SK-N-SH treated with all-trans-retinoic acid at 6 μM for 48 hours (cell line): ENCODE measurements at places on chromosomes 5 and 9.
A peak's percentile ranks its signal among the peaks of the same experiment; 100 is the strongest.

DNA sequence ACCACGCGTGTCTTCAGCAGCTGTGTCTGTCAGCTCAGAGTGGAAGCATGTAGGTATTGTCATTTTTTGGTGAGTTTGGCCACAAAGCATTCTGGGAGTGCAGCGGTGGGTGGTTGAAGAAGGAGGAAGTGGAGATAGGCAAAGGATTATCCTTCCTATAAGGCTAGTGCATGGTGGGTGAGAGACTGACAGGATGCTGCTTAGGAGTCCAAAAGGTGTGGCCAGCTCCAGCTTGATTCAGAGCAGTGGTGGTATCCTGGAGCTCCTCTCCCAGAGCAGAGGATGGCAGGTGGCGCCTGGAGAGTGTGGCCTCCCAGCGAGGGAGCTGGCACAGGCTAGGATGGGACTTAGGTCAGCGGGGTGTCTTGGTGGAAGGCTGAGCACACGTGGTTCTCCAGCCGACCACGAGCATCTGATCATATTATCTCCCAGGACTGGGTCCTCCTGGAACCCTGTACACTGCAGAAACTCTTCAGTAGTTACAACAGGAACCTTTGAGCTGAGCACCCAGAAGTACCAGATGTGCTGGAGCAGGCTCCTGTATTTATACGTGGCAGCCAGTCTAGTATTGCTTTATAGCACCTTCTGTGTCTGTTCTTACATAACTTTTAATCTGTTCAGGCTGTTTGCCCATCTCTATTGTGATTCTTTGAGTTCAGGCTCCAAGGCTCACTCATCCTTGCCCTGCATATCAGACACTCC is 29.6 kb downstream of the MAML1 start:
- ATAC-seq = peak; percentile 16

DNA sequence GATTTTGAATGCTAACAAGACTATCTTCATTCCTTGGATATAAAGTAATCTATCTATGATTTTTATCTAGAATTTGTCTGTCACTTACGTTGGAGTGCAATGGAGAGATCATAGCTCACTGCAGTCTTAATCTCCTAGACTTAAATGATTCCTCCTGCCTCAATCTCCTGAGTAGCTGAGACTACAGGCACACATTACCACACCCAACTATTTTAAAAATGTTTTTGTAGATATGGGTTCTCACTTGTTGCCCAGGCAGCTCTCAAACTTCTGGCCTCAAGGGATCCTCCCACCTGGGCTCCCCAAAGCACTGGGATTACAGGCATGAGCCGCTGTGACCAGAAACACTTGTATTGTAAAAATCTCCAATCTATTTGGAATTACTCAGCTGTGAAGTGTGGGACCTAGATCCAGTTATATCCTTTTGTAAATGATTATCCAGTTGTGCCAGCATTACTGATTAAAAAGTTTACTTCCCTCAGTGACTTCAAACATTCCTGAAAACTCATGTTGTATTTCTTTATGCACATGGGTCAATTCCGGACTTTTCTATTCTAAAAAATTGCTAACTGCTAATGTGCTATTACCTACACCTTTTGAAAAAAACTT is 1793.8 kb upstream of the WWC1 start:
- no peak for ATAC-seq

DNA sequence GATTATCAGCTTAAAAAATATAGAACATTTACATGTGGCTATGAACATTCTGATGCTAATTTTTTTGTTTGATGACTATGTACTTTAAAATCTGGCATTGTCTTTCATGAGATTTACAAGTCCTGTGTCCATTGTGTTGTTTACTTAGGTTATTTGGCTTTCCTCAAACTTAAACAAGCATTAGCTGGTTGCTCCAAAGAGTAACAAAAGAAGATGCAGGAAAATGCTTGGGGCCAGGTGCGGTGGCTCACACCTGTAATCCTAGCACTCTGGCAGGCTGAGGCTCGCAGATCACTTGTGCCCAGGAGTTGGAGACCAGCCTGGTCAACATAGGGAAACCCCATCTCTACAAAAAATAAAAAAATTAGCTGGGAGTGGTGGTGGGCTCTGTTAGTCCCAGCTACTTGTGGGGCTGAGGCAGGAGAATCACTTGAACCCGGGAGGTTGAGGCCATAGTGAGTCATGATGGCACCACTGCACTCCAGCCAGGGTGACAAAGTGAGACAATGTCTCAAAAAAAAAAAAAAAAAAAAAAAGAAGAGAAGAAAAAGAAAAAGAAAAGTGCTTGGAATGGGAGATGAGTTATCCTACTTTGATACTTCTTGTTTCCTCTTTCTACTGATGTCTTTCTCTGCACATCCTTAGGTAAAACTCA is 39.7 kb downstream of the PAM start:
- ATAC-seq = no peak

GRCh38 chr9:3088219-3088618 is 244.3 kb upstream of the PUM3 start:
- ATAC-seq = no peak

- no peak for ATAC-seq
Observed at GRCh38 chr5:112318346-112318745, 100.7 kb downstream of the EPB41L4A start.

GRCh38 chr9:14889451-14889850 is 20.8 kb downstream of the FREM1 start:
- ATAC-seq = no peak

GRCh38 chr9:13386935-13387733 is 107.6 kb upstream of the MPDZ start:
- ATAC-seq = peak; percentile 72

GRCh38 chr5:28725001-28725400 is 1686.6 kb upstream of the CDH9 start:
- no peak for ATAC-seq

GRCh38 chr5:133644000-133644865 is 31.9 kb upstream of the FSTL4 start:
- no peak for ATAC-seq

- ATAC-seq = peak; percentile 99
Observed at GRCh38 chr5:136424835-136425584, 59.7 kb upstream of the TRPC7 start.

- ATAC-seq = no peak
Observed at GRCh38 chr9:71734950-71735349, 33.4 kb downstream of the CEMIP2 start.

DNA sequence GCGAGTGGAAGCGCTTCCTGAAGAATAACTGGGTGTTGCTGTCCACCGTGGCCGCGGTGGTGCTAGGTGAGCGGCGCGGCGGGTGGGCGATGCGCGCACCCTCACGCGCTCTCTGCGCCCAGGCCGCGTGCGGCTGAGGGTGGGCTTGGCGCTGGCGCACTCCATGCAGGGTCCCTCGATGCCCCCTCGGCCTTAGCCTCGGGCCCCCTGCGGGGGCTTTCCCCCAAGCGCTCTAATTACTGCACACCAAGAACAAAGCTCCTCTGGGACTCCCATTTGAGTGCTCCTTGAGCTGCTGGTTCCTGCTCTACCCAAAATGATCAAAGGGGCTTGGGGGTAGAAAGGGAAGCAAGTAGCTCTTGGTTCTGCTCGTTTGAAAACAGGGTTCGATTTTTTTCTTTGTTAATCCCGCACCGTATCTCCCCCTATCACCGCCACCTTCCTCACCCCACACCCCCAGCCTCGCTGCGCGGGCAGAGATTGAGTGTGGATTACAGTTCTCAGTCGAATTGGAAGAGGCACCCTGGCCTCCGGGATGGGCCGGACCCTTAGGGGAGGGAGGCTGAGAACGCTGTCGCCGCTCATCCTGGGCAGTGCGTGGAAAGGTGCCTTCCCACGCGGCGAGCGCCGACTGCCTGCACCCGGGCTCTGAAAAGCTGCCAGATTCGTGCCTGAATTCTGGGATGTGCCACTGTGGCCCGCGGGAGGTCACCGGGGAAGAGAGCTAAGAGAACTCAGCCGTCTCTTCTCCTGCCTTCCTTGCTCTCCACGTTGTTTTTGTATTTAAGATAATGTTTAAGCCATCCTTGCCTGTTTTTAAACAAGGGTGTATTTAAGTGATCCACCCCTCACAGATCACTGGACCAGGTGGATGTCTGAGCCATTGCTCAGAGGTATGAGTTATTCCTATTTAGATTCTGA is 697 bp downstream of the SLC1A1 start:
- ATAC-seq = no peak; the same call in 2 of the 3 replicates

- ATAC-seq = no peak
Observed at GRCh38 chr5:90747693-90748092, 189.1 kb downstream of the ADGRV1 start.

- no peak for ATAC-seq
Observed at GRCh38 chr9:4933177-4933576, 51.9 kb upstream of the JAK2 start.

- no peak for ATAC-seq
Observed at GRCh38 chr9:85941622-85941940, 635 bp downstream of the NAA35 start.

GRCh38 chr5:103425686-103426454 is 136.7 kb downstream of the NUDT12 start:
- peak; percentile 11; the same call in 1 of the 3 replicates for ATAC-seq
